ENCODE measurements at places on chromosomes 3 and 15.
A peak's percentile ranks its signal among the peaks of the same experiment; 100 is the strongest.

GRCh38 chr3:99731499-99731898 is 86.2 kb upstream of the CMSS1 start:
- DNase-seq, result no peak

DNA sequence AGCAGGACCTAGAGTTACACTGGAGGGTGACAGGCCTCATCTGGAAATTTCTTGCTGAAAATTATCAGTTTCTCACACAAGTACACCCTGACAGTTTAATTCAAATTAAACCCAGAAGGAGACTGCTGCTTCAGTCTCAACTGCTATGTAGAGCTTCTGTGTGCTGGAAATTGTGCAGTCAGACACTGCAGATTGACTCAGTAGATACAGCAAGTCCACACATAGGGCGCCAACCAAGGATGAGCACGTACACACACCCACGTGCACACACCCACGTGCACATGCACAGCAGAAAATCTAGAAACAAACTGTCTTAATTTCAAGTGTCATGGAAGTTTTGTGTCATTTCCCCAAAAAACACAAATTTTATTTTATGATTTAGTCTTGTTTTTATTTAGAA is 192.9 kb downstream of the PDE8A start:
- no peak for DNase-seq

DNA sequence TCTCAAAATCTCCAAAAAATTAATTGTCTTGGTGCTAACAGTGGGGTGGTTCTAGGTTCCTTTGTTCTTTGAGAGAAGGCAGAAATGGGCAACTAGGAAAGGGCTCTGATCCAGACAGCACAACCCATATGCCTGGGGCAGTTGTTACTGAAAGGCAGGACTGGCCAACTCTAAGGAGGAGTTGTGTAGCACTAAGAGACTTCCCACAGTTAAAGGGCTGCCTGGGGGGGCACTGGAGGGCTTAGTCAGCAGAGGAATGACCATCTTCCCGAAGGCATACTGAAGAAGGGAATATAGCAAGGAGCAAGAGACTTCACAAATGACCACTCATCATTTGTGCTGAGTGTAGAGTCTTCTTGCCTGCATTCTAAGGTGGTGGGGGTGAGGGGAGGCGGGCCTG is 15.8 kb downstream of the ILDR1 start:
- no peak for DNase-seq

DNA sequence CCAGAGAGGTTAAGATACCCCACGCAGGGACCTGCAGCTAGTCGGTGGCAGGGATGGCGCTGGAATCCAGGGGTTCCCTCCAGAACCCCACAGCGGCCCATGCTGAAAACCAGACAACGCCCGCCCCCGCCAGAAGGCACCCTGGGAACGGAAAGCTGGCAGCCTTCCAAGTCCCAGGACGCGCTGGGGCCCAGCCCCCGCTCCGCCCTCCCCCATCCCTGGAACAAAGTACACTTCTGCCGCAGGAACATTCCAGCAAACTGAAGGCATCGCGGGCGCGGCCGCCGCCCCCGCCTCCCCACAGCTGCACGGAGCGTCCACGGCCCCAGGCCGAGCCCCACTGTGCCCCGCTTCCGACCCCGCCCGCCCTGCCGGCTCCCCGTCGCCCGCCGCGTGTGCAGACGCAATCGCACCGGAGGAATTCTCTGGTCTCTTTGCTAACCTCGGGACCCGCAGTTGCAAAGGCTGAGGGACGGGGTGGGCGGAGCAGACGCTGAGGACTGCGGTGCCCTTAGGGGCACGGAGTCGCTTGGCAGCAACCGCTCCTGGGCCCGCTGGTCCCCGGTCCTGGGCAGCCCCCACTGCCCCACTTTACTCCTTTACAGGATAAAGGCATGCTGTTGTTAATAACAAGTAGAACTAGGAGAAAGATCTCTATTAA is 44.8 kb upstream of the RNU6-1 start:
- peak; percentile 76 for DNase-seq

DNA sequence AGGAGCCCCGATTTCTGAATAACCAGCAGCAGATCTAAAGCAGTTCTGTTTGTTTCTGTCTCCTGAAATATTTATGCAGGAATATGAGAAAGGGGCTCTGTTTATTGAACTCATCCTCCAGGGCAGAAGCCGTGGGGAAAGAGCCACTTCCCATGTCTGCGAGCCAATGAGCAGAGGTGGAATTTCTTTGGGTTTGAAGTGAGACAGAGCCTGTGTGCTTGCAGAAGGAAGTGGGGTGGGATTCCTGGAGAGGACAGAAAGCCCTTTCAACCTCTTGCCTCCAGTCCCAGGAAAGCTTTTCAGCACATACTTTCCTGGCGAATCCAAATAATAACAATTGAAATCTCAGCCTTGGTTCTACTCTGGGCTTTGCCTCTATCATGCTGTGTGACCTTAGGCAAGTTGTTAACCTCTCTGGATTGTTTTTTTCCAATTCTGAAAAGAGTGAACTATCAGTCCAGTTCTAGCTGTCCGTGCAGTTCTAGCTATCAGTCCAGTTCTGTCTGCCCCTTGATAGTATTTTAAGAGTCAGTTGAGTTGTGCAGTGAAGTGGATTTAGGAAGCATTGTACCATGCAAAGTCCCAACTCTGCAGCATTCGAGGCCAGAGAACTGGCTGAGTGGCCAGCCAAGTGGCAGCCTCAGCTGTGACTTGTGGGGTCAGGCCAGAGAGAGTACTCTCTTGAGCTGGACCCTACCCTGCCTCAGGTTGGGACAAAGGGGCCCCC is 15.9 kb downstream of the CORO2B start:
- no peak for DNase-seq

DNA sequence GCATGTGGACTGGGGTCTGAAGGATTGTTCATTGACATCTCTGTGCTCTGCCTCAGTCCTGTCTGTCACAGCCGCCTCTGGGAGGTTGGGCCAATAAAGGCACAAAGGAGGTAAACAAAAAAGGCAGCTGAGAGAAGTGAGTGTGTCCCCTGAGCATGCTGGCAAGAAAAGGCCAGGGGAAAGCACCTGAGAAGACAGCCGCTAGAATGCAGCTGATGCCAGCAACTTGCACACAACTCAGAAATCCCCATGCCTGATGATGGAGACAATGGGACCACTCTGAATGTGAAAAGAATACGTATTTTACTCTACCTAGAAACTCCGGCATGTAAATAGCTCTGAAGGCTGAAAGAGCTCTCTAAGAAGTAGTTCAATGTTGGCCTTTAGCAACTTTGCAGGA is 118.7 kb downstream of the KCNH8 start:
- DNase-seq, result no peak

GRCh38 chr15:43794269-43795037 is 2.3 kb downstream of the SERF2 start:
- no peak for DNase-seq

DNA sequence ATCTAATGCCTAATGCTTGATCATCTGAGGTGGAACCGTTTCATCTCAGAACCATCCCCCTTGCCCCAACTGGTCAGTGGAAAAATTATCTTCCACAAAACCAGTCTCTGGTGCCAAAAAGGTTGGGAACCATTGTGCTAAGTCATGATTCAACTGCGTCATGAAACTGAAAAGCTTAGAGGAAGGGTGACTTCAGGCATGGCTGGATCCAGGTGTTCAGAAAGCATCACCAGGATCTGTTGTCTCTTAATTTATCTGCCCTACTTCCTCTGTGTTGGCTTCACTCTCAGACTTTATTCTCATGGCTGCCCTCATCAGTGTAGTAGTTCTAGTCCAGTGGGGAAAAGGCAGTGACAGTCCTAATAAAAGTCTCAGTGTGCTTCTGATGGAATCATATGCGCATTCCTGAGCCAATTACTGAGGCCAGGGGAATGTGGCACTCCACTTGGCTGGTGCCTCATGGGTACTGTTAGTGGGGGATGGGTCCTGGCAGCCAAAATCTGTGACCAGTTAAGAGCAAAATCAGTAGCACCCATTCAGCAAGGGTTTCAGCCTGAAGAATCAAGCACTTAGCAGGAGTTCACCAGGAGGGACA is 110.3 kb downstream of the WNT5A start:
- no peak for DNase-seq

DNA sequence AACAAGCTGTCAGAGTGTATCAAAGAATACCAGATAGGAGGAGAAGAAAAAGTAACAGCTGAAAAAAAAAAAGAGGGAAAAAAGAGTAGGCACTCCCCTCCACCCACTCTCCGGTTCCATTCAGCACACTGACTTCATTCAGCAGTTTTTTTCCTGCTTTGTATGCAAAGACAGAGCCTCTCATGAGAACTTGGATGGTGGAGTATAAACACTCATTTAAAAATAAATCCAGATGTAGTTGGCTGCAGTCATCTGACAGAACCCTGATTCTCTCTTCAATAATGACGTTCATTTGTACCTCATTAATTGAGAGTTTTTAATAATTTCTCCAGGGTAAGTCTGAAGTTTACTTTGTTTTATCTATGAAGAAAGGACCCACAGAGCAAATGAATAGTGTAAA is 81.0 kb downstream of the TMEM108 start:
- no peak for DNase-seq

DNA sequence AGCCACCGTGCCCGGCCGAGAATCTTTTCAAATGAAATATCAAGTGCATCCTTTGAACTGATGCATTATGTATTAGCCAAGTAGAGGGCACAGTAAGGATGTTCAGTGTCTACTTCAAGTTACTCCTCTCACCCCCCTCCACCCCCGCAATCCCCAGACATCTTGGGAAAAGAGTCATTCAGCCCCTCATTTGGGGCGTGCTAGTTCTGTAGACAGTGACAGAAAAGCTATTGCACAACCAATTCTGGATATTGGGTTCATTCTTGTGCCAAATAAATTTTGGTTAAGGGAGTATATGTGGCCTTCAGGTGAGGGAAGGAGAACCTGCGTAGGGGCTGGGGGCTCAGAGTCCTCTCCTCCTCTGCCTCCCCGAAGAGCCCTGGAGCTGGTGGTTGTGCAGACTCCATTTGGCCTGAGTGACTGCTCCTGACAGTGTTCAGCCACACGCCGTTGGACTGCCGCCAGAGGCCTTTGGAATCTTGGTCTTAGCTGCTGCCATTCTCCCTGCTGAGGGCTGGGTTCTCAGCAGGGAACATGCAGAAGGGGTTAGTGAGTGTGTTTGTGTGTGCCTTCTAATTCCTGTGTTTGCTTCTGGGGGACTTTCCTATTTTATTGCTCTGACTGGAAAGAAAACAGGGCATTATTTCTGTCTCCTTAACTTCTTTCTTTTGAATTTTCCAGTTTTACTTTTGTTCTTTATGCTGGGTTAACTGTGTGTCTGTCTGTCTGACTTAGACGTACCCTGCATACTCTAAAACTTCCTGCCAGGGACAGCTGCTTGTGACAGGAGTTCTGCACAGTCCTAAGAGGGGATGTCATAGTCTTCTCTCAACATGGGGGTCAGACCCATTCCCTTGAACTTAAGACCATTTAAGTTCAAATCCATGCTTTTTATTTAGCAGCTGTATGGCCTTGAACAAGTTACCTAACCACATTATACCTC is 21.0 kb downstream of the RARB start:
- no peak for DNase-seq

DNA sequence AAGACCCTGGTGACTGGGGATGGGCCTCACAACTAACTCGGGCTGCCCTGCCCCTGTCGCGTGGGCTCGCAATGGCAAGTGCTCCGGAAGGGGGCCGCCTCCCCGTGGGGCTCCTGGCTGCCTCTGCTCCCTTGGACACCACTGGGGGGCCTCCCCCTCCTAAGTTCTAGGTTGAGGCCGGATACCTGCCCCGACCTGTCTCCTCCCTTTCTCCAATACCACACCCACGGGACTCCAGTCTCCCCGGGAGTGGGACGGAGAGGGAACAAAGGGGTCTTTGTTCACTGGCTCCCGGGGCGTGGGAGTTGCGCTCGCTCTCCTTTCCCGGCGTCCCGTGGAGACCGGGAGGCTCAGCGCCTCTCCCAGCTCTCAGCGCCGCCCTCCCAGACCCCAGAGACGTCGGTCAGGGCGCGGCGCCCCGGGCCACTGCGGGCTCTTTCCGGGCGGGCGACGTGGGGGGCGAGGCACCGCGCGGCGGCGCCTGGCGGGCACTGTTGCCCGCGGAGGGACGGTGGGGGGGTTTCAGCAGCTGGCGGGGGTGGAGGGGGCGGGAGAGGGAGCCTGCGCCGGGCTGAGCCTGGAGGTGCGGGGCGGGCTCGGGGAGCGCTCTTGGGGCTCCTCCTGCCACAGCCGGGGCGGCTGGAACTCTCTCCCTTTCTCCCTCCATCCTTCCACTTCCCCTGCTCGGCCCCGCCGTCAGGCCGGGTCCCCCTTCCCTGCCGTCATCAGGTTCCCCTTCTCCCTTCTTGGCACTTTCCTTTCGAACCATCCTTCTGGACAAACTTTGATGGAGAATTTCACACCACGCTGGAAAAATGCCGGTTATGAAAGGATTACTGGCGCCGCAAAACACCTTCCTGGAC is at the start of gene KCNH8:
TSS of gene KCNH8 (plus strand) at position 606 of the 863 bp plus-strand sequence. CDS start at position 816, 210 bp downstream.
- DNase-seq, result peak; percentile 61

DNA sequence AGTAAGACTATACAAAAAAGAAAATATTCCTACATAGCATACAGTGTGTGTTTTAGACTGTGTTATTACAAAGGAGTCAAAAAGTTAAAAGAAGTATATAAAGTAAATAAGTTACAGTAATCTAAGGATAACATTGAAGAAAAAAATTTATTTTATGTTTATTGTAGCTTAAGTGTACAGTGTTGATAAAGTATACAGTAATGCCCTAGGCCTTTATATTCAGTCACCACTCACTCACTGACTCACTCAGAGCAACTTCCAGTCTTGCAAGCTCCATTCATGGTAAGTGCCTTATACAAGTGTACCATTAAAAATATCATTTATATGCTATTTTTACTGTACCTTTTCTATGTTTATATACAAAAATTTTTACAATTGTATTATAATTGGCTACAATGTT is 220.1 kb downstream of the BCHE start:
- no peak for DNase-seq
